SK-N-SH treated with all-trans-retinoic acid at 6 μM for 48 hours (cell line): ENCODE measurements at places on chromosomes 7 and 10.

DNA sequence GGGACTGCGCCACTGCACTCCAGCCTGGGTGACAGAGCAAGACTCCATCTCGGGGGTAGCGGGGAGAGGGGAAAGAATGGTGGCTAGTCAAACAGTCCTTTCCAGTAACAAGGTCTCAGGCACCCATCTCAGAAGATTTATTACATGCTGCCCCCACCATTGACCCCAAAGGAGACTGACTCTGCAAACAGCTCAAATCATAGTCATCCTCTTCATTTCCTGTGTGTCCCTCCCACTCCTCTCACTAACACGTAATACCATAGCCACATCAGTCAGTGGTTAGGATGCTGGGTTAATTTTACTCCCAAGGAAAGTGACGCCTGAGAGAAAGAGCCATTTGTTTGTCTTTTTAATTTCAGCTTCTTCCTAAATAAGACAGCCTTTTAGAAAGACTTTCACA is 56.6 kb upstream of the BET1 start:
- no peak for ATAC-seq

- no peak for ATAC-seq
These were observed 137.6 kb upstream of the THSD7A start for GRCh38 chr7:11969643-11970042.

DNA sequence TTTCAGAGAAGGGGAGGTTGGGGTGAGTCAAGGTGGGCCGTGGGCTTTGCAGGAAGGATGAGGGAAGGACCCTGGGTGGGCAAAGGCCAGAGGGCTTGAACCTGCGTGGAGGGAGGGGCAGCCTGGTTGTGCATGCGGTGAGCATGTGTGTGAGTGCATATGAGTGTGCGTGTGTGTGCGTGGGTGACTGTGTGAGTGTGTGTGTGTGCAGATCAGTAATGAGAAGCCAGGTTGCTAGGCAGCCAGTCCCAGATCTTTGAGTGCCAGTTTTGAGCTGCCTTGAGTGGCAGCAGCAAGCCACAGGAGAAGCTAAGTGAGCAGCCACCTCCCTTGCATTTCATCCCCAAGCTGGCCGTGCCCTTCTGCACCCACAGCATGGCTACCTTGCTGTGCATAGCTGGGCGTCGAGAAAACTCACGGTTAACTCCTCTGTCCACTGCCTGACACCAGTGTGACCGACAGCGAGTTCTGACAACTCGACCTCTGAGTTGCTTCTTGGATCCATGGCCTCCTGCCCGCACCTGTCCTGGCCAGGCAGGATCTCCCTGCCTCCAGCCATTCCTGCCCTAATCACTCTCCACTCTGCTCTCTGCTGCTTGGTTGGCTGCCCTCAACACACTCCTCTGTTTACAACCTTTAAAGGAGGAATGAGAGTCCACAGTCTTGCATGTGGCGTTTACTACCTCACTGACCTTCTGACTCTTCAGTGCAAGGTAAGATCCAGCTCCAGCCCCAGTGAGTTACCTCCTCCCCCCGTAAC is 775.4 kb downstream of the TYW1 start:
- no peak for ATAC-seq

DNA sequence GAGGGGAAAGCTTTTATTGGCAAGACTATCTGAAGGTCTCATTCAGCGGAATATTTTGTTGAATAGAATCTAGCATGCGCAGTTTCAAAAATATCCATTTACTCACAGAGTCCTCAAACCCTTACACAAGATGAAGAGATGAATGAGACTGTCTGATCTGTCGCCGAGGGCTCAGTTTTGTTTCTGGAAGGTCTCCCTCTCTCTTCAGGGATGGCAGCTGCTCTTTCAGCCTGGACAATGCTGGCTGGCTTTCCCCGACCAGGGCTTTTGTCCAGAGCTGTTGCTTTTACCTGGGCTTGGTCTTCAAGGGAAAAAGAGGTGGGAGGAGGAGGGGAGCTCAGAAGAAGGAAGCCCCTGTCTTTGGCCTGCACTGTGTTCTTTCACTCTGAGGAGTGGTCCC is 81.9 kb upstream of the BTBD16 start:
- no peak for ATAC-seq

- ATAC-seq = no peak
These were observed 7.8 kb upstream of the DLX6 start for GRCh38 chr7:96997512-96998032.

DNA sequence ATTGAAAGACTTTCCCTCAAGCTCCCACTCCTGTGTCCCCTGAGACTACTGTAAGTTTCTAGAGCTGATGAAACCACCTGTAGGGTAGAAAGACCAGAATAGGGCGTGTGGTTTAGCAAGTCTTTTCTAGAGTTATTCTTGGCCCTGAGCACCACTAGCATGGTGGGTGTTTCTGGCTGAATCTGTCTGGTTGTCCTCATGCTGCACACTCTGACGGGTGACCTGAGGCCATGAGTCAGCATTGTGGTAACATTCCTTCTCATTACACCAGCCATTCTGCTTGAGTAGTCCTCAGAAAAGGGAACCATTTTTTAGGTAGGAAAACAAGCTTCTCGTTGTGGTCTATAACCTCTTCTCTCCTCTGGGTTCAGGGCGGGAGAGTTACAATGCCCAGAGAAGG is 250.3 kb downstream of the SNX13 start:
- peak; percentile 39; the same call in 1 of the 3 replicates for ATAC-seq

GRCh38 chr7:44630792-44631457 is 24.5 kb downstream of the OGDH start:
- no peak for ATAC-seq

- no peak for ATAC-seq
These were observed 524.8 kb upstream of the TPK1 start for GRCh38 chr7:145360511-145361100.

- no peak for ATAC-seq
These were observed 31.1 kb upstream of the RHEB start for GRCh38 chr7:151550656-151551286.

- no peak for ATAC-seq
These were observed 675.0 kb upstream of the MBL2 start for GRCh38 chr10:53447576-53447975.

DNA sequence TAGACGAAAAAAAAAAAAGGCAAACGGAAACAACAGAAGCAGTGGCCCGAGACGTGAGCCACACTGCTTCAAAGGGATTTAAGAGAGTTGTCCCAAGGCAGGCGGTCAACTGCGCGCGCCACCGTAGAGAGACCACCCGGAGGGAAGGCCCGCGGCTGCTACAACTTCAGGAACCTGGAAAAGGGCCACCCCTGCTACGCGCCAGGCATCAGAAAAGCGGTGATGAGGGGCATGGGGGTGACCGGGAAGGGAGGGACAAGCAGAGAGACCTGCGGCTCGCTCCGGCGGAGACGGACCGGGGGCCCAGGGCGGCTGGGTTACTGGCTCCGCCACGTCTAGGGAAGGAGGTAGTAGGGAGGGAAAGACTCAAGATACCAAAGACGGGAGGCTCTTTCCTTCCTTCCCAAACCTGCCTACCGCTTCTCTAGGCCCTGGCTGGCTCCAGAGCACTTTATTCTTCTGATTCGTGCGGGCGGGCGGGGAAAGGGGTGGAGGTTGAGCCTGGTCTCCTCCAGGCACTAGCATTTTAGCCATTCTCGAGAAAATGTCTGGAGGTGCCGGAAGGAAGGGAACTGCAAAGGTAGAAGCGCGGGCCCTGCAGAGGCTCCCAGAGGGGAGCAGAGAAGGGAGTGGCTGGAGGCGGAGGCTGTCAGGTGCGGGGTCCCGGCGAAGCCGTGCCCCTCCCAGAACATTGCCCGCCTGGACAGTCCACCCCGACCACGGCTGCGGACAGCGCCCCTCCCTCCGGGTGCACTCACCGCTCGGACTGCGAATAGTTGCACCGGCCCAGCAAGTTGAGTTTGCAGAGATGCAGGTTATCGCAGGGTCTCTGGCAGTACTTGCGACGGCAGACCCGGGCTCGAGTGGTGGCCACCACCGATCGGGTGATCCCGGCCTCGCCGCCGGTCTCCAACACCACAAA is 993 bp downstream of the ZC3HAV1 start:
- peak; percentile 65 for ATAC-seq

DNA sequence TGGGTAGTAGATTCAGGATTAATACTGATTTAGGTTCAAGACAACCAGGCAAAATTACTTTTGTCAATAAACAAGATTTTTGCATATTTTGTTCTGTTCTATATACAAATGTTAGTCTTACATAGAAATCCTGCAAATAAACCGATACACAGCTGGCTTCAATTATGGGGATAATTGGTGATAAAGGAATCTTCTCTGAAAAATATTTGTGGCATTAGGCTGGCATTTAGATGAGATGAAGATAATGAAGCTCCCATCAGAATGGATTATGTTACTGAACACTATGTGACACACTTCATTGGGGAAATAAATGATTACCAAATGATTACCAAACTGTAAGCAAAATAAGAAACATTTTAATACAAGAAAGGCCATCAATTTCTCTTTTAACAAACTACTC is 65.8 kb downstream of the NT5C2 start:
- peak; percentile 77 for ATAC-seq

DNA sequence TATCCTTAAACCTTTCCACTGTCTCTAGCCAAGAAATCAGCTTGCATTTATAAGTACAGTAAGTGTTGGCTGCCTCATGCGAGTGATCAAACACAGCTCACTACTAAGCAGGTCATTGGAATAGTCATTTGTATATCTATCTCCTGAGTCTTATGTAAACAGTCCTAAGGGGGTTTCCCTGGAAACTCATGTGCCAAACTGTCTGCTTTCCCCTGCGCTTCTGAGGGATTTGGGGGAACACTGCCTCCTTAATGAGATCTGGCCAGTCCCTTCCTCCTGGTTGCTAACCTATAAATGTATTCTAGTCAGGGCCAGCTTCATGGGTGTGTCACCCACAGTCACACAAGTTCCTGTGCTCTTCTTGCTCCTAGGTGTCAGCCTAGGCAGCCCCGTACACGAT is 133.1 kb downstream of the CD36 start:
- no peak for ATAC-seq
